ENCODE measurements at places on chromosomes 4 and X. TPM values are rescaled to one million over a fixed set of nuclear protein-coding genes. Genes with fewer than 3 reads are reported as not detected.

The IL2 gene
- not detected for total RNA-seq

DNA sequence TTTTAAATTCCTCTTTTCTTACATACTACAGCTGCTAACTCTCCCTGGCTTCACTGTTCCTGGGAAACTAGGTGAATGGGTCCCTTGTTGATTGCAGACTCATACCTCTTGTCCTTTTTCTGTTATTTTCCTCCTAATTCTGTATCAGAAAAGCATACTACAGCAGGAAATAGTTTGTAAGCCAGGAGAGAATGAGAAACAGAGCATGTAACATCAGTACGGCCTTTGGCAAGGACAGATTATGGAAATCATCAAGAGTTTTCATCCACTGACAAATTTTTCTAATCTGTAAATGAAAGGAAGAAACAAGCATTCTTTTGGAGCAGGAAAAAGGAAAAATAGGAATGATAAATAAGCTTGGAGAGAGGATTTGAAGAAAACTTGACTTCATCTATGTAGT, 239.2 kb downstream of the ANTXR2 start:
- no peak for DNase-seq

The CHRDL1 gene
- total RNA-seq = 56.2 TPM

The TLR3 gene
- 5.5 TPM for total RNA-seq

DNA sequence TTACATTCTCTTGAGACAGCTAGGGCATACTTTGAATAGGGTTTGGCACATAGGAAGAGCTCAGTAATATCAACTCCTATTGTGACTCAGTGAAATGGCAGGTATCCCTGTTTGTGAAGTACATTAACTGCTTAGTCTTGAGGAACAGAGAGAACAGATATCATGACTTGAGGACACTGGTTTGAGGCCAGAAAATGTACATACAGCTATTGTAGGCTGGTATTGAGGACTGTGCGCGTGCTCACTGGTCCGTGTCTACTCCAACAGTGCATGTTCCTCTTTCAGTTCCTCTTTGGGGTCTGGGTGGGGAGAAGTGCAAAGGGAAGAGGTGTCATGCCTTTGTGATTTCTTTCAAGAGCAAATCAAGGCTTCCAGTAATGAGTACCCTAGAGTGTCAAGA, 34.6 kb upstream of the TBC1D9 start:
- DNase-seq = no peak

- DNase-seq = no peak
Observed at GRCh38 chrX:124030520-124030919, 69.0 kb downstream of the STAG2 start.
